ENCODE measurements at places on chromosomes 3 and 15.

GRCh38 chr15:70526221-70526973 is 237.0 kb downstream of the UACA start:
- peak; percentile 87 for DNase-seq

DNA sequence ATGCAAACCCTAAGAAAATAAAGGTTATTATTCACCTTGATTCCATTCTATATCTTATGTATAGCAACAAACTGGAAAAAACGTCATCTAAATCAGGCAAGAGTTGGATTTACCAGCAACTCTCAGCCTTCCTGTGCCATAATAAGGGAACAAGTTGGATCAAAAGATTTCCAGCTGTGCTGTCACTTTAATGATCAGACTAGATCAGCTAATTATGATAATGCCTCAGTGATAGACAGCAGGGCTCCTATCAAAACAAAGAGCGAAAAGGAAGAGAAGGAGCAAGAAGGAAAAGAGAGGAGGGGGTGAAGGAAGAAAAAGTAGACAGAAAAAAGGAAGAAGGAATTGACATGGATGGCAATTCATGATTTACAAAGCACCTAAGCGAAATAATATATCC is 36.7 kb upstream of the BCL6 start:
- no peak for DNase-seq

DNA sequence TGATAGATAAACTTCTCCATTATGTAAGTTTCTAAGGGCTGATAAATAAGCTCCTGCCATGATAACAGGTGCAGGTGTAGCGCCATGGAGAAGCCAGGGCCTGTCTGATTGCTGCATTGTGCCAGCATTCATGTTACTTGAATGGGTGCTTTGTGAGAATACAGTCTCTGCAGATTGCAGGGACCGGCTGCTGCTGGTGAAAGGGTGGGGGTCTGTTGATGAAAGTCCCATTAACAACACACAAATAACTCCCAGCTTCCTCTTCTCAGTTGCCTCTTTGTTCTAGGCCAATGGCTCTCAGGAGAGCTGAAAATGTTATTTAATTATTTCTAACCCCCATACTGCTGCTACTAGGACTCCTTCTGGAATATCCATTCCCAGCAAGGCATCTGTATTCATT is 77.2 kb downstream of the RTP4 start:
- no peak for DNase-seq

DNA sequence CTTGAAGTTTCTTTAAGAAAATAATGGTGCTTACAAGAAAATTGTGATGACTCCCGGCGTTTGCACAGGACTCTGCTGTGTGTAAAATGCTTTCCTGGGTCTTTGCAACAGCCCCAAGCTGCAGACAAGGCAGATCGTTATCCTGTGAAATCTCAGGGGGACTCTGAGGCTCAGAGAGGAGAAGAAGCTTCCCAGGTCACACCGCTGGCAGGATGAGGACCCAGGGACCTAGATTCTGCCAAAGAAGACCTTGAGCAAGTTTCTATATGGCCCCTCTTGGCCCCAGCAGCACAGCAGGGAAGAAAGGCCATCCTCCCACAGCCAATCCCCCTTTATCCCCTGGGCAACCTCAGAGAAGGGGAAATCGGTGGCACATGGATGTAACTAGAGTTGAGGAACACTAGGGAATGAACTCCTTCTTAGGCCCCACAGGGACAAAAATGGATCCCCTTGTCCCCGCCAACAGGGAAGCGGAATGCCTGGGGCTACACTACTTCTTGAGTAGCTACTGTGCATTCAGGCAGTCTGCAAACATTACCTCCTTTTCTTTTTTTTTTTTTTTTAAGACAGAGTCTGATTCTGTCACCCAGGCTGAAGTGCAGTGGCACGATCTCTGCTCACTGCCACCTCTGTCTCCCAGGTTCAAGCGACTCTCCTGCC is 72.8 kb downstream of the CPN2 start:
- DNase-seq = no peak

DNA sequence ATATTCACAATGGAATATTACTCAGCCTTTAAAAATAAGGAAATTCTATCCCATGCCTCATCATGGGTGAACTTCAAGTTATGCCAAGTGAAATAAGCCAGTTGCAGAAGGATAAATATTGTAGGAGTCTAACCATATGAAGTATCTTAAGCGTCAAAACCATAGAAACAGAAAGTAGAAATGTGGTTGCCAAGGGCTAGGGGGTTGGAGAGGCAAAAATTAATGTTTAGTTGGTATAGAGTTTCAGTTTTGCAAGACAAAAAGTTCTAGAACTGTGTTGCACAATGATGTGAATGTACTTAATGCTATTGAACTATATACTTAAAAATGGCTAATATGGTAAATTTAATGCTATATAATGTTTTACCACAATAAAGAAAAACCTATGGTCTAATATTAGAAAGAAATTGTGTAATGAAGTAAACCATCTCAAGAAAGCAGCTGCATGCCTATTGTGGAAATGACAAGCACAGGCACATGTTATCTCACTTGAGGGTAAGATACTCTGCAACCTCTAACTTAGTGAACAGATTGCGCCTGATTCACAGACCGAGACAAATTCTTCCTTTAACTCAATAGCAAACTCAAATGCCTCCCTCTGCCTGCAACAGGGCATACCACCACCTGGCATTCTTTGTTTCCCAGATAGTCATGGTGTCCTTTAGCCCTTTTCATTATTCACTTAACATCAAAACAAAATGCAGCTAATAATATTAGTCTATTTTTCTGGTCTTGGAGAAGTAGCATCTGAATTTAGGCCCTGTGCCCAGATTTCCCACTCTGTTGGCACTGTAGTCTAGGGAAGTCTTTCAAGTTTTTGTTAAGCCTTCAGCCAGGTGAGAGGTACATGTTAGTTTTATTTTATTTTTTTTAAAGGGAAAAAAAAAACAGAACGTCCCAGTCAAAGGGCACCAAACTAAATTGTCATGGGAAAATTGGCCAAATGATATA is 80.2 kb upstream of the ACP3 start:
- DNase-seq = no peak

GRCh38 chr3:66000506-66000905 is 38.2 kb downstream of the MAGI1 start:
- no peak for DNase-seq

DNA sequence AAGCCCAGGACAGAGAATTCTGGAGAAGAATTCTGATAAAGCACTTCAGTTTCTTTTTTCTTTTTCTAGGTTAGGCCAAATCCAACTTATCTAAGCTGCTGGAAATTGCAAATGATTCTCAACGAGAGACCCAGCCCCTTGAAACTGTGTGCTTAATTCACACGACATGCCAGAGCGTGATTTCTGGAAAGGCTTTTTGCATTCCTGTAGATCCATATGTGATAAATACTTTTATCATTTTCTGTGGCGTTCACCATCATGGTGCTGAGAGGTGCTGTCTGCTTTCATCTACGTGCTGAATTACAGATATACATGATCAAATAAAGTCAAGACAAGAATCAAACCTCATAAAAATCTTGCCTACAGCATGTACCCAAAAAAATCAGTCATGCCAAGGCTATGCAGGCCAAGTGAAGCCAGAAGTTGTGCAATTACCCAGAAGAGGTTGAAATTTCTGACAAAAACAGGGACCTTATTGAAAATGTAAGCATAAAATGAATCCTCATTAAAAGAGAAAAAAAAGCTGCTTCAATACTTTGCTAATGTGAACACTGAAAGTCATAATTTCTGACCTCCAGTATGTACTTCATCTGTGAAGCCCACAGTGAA is 10.8 kb upstream of the MEF2A start:
- no peak for DNase-seq

- peak; percentile 63 for DNase-seq
Observed at GRCh38 chr3:184656829-184657681, 54.8 kb downstream of the MAGEF1 start.

DNA sequence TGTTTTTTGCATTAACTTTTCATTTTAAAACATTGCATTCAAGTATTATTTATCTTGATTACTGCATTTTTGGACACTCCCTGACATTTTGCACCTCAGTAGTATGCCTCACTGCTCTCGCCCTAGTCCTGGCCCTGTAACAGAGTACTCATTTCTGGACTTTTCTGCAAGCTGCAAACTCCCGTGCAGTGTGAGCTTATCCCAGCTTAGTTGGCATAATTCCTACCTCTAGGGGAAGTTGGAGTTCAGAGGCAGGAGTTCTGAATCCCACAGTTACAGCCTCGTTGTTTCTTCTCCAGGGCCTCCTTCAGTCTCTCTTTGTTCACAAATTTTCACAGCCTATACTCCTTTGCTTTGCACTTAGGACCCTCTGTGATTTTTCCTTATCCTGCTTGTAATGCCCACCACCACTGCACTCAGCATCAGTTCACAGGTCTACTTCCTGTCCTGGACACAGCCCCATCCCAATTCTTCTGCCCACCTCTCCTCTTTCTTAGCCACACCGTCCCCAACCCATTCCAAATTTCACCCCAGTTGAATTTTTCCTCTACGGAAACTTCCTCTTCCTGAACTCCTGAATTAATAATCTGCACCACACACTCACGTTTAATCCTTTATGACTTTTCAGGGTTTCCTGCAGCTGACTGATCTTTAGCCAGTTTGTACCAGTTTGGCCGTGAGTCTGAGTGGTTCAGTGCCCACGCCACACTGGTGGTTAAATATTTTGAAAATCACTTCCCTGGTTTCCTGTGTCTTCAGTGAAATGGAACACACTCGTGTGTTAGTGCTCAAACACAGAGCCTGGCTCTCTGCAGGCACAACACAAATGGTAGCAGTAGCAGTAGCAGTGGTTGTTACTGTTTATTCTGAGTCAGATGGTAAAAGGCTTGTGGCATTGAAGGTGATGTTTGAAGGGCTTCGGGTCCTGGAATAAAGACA is 6.3 kb upstream of the CTSH start:
- DNase-seq = no peak

GRCh38 chr3:46883054-46883829 is 5.7 kb downstream of the PTH1R start:
- no peak for DNase-seq

DNA sequence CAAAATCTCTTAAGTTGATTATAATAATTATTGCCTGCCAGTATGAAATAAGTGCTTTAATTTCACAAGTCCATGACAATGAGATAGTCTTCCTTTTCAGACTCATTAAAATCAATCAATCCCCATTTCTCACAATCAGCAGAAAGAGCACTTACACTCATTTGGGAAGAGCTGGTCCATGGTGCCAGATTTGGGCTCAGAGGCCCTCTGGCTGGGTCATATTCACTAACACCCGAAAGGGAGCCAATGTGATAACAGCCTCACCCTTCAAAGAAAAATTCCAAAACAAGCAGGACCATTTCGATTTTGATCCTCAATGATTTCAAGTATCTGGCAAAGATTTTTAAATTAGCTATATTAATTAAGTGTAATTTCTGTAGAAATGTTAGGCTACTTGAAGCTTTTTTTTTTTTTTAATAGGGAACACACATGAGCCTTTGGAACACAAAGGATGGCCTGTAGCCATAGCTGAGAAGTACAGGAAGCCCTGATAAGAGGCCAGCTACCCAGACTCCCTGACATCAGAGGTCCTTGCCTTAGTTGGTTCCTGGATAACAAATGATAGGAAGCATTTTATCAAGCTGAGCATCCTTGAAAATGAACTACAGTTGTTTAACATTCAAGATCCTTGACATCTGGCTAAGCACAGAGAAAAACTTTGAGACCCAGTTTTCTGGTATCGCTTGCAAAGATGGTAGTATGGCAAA is 17.1 kb downstream of the MCF2L2 start:
- no peak for DNase-seq

GRCh38 chr3:30146978-30147377 is 459.4 kb upstream of the TGFBR2 start:
- DNase-seq = no peak

- no peak for DNase-seq
Observed at GRCh38 chr3:121835465-121835801, 424 bp downstream of the EAF2 start.

DNA sequence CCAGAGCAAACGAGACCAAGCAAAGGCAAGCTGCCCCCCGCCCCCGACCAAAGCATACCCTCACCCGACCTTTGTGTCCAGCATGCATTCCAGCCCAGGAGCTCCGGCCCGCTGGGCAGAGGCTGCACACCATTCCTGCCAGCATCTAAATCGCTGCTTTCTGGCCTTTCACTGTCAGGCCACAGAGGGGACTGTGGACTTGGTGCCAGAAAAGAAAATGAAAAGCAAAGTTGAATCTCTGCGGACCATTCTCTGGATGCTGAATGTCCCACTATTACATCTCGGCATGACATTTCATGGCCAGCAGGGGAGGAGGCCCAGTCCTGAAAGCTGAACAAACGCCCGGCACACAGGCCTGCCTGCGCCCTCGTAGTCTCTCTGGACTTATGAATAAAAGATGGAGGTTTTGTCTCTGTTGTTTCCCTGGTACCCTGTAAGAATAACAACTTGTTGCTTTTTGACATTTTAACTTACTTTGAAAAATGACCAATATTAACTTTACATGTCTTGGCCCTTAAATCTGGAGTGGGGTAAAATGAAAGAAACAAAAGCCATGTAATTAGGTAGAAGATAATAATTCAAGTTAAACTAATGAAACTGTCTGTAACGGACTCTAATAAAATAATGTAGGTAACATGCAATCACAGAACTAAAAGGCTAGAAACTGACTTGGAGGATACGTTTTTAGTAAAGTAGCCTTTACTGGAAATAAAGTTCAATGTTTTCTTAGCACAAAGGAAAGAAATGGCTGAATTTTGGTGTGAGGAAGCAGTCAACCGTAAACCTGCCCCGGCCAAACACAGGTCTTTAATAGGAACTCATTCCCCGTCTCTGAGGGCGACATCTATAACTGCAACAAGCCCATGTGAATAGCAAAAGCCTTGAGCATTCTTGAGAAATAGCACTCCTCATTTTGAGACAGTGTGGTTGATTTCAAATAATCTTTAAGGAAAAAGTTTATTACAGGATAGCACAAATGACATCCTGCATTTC is 12.7 kb downstream of the IL17RD start:
- DNase-seq = no peak
